MCF 10A (cell line): ENCODE measurements at places on chromosomes 11 and 22. TPM values are rescaled to one million over a fixed set of nuclear protein-coding genes. Genes with fewer than 3 reads are reported as not detected.

DNA sequence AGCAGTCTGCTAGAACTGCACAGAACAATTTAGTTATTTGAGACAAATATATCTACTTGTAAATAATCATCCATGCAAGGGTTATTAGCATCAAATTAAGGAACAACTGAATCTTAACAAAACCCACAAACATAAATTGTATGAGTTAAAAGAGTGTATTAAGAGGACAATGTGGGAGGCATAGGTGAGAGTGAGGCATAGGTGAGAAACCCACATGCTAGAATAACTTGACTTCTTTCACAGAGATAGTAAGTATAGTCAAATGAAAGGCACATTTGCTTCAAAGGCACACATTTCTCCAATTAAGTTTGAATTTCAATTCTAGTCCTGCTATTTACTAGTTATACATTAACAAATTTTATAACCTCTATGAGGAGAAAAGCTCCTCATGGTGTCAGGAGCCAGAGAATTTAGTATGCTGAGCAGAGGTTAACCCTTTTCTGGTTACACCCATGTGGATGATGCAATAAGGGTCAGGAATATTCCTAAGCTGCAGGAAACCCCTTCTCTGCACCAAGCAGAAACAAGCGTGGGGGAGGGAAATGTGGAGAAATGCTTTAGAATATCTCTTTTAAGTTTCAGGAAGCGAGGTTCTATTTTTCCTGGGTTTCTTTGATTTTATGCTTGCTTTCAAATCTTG, 264.2 kb downstream of the GRM5 start:
- no peaks in the 10 kb centered on the region for H3K4me1 ChIP-seq
- H3K27me3 ChIP-seq: peaks cover 39% of the 10 kb centered on the region
- H3K36me3 ChIP-seq: no peaks in the 10 kb centered on the region
- no peak overlapping the region for H3K27ac ChIP-seq

DNA sequence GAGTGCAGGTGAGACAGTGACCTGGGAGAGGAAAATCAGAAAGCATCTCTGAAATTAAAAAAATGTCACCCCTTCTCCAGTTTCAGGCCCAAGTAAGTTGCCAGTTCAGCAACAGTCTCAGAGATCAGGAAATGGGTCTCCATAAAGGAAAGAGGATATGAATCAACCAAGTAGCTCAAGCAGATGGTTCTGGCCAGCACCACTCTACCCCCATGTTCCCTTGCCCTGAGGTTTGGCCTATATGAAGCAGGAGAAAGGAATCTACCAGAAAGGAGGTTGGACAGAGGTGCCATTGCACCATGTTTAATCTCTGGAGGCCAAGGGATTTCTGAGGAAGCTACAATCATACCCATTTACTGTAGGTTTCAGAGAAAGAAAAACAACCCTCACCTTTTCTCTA, 7.7 kb downstream of the FZD4 start:
- no peaks in the 10 kb centered on the region for H3K36me3 ChIP-seq
- no peak overlapping the region for H3K4me3 ChIP-seq
- no peaks in the 10 kb centered on the region for H3K4me1 ChIP-seq
- no peaks in the 10 kb centered on the region for H3K27me3 ChIP-seq

- H3K4me3 ChIP-seq: no peak overlapping the region
- peaks cover 5% of the 10 kb centered on the region for H3K4me1 ChIP-seq
- H3K27me3 ChIP-seq: no peaks in the 10 kb centered on the region
- DNase-seq: no peak
- no peak overlapping the region for H3K27ac ChIP-seq
- no peaks in the 10 kb centered on the region for H3K36me3 ChIP-seq
These were observed 14.1 kb downstream of the DGAT2 start for GRCh38 chr11:75782540-75783263.

- no peak overlapping the region for H3K27ac ChIP-seq
- H3K4me3 ChIP-seq: no peak overlapping the region
- peaks cover 6% of the 10 kb centered on the region for H3K4me1 ChIP-seq
- DNase-seq: no peak
- H3K36me3 ChIP-seq: no peaks in the 10 kb centered on the region
These were observed 30.6 kb downstream of the ADAMTS8 start for GRCh38 chr11:130397780-130398179.

DNA sequence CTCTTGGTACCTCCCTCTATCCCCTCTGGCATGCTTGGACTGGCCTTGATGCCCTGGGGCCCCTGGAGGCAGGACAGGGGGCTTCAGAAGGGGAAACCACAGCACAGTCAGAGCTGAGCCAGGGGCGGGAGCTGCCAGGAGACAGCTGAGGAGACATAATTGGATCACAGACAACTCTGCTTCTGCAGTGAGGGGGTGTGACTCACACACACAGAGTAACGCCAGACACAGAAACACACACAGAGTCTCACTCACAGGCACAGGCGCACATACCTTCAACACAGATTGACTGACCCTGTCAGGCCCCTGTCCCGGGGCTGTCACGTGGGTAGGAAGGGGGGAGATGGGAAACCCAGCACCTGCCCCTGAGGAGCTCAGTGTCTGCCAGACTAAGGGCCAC, 20.6 kb downstream of the STARD10 start:
- peak overlapping the region; percentile 4 for H3K27ac ChIP-seq
- peak; percentile 62 for DNase-seq
- H3K4me1 ChIP-seq: peaks cover 10% of the 10 kb centered on the region
- H3K36me3 ChIP-seq: no peaks in the 10 kb centered on the region

DNA sequence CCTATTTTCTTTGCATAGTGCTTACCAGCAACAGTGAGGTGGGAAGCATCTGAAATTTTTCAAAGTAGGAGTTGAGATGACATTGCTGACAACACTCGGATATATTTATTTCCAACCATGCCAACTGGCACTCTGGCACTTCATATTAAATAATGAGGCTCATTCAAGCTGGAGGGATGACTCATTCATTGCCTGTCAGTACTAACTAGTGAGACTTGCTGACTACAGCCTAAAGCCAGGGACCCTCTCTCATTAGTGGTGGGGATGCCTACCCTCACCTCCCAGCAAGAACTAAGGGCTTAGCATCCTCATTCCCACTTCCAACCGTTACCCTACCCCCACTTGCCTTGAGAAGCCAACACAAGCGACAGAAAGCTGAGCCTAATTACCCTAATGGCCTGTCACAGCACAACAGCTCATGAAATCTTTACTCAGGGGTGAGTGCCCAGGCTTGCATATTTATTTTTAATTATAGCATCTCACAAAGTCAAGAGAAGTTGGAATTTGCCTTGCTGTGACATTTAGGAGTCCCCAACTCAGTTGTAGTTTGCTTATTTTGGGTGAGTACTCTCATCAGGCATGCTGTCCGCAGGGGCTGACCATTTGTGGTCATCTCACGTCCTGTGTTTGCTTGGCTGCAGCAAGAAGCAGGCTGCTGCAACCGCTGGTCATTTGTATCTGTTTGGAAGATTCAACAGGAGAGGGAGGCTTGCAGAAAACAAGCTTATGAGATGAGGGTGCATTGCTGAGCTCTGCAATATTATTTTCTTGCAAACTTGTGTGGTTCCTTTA, 181.6 kb upstream of the POU2AF2 start:
- no peak overlapping the region for H3K4me3 ChIP-seq
- no peak overlapping the region for H3K27ac ChIP-seq
- DNase-seq: peak; percentile 23
- H3K36me3 ChIP-seq: no peaks in the 10 kb centered on the region
- peaks cover 9% of the 10 kb centered on the region for H3K4me1 ChIP-seq

DNA sequence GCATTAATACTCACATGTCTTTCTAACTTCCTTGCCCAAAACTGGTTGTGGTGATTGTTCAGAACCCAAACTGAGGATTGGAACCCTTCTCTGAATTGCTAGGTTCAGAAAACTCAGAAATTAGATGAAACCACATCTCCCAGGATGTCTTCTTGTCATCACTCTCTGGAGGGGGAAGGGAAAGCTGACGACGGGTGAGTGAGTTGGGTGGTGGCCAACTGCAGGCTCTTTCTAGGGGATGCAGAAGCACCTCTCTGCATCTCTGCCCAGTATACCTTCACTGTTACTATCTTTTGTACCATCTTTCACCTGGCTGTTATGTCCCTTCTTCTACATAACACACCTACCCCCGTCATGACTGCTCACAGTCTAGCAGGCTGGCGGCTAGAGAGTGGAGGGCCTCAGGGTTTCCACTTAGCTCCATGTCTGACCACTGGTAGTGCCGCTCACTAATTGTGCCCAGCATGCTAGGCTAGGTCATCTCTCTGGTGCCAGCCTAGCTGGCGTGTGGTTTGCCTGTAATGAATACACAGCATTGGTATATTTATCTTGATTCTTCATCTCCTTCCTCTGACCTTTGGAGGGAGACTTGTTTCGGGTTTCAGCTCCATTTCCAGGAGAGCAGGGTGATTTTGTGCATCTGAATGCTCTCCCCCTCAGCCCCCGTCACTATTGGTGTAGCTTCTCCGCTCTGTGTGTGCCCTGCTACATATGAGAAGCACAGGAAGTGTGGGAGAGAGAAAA, 7.3 kb downstream of the GRAMD1B start:
- no peaks in the 10 kb centered on the region for H3K27me3 ChIP-seq
- DNase-seq: no peak
- no peaks in the 10 kb centered on the region for H3K36me3 ChIP-seq
- no peak overlapping the region for H3K4me3 ChIP-seq

DNA sequence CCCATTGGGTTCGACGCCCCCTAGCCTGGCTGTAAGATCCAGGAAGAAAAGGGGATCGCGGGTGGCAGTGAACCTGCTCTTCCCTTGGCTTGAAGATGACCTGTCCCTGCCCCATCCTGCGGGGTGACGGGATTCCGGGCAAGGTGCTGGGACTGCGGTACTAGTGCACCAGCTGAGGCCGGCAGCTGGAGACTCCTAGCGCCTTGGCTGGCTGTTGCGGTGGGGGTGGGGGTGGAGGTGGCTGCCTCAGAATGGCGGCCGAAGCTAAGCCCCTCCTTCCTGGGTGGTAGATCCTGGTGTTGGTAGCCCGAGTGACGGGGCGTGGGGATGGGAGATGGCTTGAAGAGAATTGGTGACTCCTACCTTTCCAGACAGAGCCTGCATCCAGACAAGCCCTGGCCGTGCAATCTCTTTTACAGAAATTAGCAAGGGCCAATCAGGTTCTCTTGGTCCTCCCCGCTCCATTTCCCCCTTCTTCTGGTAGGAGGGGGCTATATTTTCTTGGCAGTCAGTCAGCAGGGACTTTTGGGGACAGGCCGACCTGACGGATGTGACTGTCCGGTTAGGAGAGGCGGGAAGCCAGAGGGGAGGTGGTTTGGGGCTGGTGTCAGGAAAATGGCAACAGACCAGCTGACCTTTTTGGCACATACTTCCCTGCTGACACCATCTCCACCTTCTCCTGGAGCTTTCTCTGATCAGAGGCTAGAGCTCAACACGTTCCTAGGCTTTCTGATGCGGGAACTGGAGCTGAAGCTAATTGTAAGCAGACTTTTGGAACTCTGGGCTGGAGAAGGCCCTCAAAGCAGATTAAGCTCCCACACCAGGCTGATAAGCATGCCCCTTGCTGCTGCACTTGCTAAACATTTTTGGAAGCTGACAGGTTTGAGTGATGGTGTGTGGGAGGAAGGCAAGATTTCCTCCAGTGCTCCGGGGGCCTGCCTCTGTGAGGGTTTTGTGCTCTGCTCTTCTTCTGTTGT, 2.0 kb downstream of the NAV2 start:
- peak overlapping the region; percentile 33 for H3K27ac ChIP-seq
- peak overlapping the region; percentile 85 for H3K4me3 ChIP-seq
- no peaks in the 10 kb centered on the region for H3K36me3 ChIP-seq
- peak; percentile 72 for DNase-seq

GRCh38 chr11:45252134-45252856, 33.8 kb downstream of the SYT13 start:
- no peak overlapping the region for H3K4me3 ChIP-seq
- peaks cover 14% of the 10 kb centered on the region for H3K27me3 ChIP-seq
- no peaks in the 10 kb centered on the region for H3K4me1 ChIP-seq
- H3K27ac ChIP-seq: no peak overlapping the region
- peak; percentile 73 for DNase-seq

GRCh38 chr11:108863528-108863927, 198.7 kb downstream of the DDX10 start:
- H3K27ac ChIP-seq: no peak overlapping the region
- H3K4me3 ChIP-seq: no peak overlapping the region
- H3K27me3 ChIP-seq: no peaks in the 10 kb centered on the region
- no peaks in the 10 kb centered on the region for H3K36me3 ChIP-seq
- no peaks in the 10 kb centered on the region for H3K4me1 ChIP-seq
- DNase-seq: no peak

- H3K4me3 ChIP-seq: no peak overlapping the region
- no peak overlapping the region for H3K27ac ChIP-seq
- DNase-seq: no peak
- no peaks in the 10 kb centered on the region for H3K36me3 ChIP-seq
- peaks cover 14% of the 10 kb centered on the region for H3K4me1 ChIP-seq
- peaks cover 30% of the 10 kb centered on the region for H3K27me3 ChIP-seq
These were observed 5.7 kb upstream of the CHRM1 start for GRCh38 chr11:62926680-62927455.

DNA sequence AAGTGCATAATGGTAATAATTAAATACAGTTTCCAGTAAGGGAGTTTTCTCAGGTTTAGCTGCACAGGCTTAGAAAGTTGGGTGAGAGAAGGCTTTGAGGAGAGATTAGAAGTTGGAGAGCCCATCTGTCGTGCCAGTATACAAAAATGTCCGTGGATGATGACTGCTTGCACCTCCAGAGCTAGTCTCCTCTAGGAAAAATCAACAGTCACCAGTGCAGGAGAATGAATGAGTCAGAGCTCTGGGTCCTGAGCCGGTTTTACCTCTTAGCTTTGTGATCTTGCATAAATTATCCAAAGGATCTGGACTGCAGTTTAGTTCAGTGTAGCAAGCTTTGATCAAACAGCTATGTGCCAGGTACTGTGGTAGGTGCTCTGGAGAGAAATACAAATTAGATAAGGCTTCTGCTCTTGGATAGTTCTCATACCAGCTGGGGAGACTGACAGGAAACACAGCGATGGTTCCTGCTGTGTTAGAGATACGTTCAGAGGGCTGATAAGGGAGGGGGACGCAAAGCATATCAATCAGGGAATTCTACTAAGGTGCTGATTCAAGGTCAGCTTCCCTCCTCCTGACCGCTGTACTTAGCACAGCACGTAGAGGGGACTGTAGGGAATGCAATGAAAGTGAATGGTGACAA, 125.9 kb downstream of the TEAD1 start:
- H3K4me1 ChIP-seq: peaks cover 61% of the 10 kb centered on the region
- peak overlapping the region; percentile 22 for H3K4me3 ChIP-seq
- no peaks in the 10 kb centered on the region for H3K36me3 ChIP-seq
- H3K27ac ChIP-seq: peak overlapping the region; percentile 37
- H3K27me3 ChIP-seq: no peaks in the 10 kb centered on the region

- H3K27ac ChIP-seq: peak overlapping the region; percentile 49
- peaks cover 52% of the 10 kb centered on the region for H3K4me1 ChIP-seq
- H3K4me3 ChIP-seq: no peak overlapping the region
- peaks cover 4% of the 10 kb centered on the region for H3K36me3 ChIP-seq
- H3K27me3 ChIP-seq: no peaks in the 10 kb centered on the region
These were observed 420.0 kb downstream of the DYNC2H1 start for GRCh38 chr11:103529181-103529684.

GRCh38 chr11:76601724-76602123, 68.8 kb downstream of the LRRC32 start:
- no peaks in the 10 kb centered on the region for H3K36me3 ChIP-seq
- H3K27me3 ChIP-seq: no peaks in the 10 kb centered on the region
- no peak overlapping the region for H3K27ac ChIP-seq
- DNase-seq: no peak

Gene OR6T1
- total RNA-seq: not detected in 2 replicates

Gene TST
- 16.2 and 16.4 TPM in 2 replicates for total RNA-seq

Gene GSTT2
- total RNA-seq: not detected in 2 replicates

Gene INS
- not detected in 2 replicates for total RNA-seq

Gene DDI1
- not detected in 2 replicates for total RNA-seq

Gene CARD10
- total RNA-seq: 20.6 and 22.7 TPM in 2 replicates

Gene ADAMTS15
- total RNA-seq: 0.54 and 0.70 TPM in 2 replicates

Gene APOA5
- total RNA-seq: not detected in 2 replicates

Gene PLAAT3
- total RNA-seq: 3.6 and 3.9 TPM in 2 replicates

Gene MMP27
- not detected in 2 replicates for total RNA-seq

Gene HOATZ
- total RNA-seq: not detected in 2 replicates
